RKO (cell line): ENCODE measurements at places on chromosomes 3 and 15.

GRCh38 chr3:159593927-159594605, 394.6 kb upstream of the IL12A start:
- DNase-seq = no peak

GRCh38 chr15:70214276-70214675, 116.6 kb upstream of the TLE3 start:
- DNase-seq = no peak

GRCh38 chr3:35594739-35595138, 44.6 kb upstream of the ARPP21 start:
- no peak for DNase-seq

- no peak for DNase-seq
These were observed 413.7 kb upstream of the TBL1XR1 start for GRCh38 chr3:177610686-177611633.

DNA sequence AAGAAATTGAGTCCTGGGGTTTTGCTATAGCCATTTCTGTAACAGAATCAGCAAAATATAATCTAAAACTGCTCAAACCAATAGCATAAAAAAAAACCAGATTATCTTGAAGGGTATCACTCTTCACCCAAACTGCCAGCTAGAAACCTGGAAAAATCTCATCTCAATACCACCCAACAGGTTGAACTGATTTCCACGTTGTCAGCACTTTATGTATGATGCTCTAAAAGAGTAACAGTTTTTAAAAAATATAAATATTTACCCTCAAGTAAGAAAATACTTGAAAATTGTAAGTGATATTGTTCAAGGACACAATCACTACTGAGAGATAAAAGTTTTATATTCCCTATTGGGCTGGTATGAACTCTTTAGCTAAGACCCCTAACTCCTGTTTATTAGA, 451.3 kb downstream of the EPHA3 start:
- no peak for DNase-seq

GRCh38 chr3:98038876-98039275, 3.8 kb upstream of the GABRR3 start:
- no peak for DNase-seq

- peak; percentile 86 for DNase-seq
These were observed 56.0 kb downstream of the ZMAT3 start for GRCh38 chr3:179015551-179016020.

DNA sequence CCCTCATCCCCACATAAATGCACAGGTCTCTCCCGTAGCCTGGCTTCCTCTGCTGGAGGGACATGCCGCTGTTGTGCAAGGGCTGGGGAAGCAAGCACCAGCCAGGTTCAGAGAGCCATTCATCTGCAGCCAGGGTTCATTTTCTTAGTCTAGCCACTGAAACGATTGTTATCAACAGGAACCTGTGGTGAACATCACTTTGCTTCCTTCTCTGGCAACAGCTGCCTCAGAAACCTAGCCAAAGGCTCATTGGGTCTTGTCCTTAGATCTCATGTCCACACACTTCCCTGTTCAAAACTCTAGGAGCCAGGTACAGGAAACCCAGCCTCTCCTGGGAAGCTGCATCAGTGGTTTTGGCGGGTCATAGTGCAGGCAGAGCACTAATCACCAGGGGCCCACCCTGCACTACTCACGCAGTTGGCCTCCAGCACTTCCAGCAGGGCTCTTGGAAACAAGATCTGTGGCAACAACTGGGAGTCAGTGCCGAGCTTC, 47.0 kb downstream of the OXNAD1 start:
- DNase-seq = no peak

DNA sequence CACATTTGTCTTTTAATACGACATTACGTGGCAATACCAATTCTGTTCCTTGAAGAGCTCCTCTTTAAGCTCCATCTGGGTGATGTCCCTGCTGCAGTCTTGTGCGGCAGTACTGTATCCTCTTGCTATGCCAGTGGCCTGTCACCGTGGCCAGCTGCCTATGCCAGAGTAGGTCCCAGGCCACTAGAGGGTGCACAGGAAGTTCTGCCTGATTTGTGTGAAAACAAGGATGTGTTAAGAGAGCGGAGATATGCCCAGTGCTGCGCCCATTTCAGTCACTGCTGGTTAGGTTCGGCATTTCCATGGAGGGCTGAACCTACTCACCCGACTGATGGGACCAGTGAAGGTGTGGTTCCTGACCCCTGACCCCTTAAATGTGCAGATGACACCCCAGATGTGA, 25.2 kb downstream of the NIPA1 start:
- no peak for DNase-seq

DNA sequence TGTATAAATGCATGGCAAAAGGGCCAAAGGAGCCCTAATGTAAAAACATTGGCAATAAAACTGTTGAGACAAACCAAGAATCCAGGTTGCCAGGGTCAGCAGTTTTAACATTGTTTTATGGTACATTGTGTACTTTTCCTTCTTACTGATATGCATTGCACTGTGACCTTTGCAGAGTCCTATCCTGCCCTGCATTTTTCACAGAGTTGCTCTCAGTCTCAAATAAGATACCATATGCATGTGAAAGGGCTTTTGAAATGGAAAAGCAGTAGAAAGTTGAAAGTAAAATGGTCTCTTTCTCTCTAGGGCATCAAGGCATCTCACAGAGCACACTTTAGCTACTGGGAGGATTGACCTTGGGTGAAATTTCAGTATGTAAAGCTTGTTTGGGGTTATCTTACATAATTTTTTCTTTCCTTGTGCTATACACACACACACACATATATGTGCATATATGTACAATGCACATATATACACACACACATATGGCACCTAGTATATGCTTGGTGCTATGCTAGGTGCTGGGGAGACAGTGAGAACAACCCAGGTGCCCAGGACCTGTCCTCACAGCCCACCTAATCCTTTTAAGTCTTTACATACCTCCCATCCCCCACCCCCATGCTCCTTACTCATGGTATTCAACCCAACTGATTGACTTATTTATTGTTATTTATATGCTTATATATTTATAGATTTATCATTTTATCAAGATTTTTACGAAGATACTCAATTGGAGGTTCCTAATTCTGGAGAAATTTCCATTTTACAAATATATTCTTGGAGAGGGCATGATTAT, 1.2 kb upstream of the PPP2R3A start:
- DNase-seq = no peak

GRCh38 chr3:112020674-112021085, 13.9 kb upstream of the TMPRSS7 start:
- DNase-seq = no peak

DNA sequence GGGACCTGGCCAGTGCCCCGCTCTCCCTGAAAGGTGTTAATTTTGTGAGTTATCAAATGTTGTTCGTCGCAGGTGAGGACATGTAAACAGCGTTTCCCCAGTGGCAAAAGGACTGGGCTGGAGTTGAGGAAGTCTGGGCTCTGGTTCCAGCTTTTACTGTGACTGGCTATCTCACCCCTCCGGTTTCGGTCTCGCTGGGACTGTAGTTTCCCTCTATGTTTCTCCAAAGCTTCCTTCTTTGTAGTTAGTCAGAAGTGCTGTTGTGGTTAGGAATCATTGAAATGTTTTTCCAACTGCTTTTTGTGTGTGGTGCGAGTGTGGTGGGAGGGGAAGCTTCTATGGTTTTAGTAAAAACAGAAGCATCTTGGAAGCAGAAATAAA, 990 bp upstream of the CLDN1 start:
- DNase-seq = no peak

DNA sequence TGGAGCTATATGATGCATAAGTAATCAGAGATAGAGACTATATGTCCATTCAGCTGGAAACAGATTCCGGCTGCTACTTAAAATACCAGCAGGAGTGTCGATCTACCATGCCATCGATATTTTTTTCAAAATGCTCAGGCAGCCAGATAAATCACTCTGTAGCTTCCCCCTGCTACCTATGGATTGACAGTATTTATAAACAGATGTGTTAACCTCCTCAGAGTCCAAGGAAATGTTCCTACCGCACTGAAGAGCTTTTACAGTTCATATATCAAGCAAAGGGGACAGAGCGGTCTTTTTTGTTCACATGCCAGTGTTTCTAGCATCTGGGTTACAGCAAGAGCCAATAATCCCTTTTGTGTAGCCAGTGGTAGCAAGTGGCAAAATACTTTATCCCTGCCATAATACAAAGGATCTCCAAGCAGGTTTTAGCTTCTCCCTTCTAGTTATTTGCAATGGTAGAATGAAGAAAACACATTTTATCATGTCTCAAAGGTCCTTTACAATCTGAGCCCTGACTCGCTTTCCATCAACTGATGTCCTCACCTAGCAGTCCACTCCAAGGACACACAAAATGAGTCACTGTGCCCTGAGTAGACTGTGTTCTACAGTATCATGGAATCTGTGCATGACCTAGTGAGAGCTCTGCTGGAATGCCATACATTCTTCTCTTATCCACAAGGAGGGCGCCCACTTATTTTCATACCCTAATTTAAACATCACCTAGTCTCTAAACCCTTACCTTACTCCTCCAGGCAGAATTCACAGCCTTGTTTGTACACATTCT, 507.0 kb downstream of the TBL1XR1 start:
- DNase-seq = no peak

DNA sequence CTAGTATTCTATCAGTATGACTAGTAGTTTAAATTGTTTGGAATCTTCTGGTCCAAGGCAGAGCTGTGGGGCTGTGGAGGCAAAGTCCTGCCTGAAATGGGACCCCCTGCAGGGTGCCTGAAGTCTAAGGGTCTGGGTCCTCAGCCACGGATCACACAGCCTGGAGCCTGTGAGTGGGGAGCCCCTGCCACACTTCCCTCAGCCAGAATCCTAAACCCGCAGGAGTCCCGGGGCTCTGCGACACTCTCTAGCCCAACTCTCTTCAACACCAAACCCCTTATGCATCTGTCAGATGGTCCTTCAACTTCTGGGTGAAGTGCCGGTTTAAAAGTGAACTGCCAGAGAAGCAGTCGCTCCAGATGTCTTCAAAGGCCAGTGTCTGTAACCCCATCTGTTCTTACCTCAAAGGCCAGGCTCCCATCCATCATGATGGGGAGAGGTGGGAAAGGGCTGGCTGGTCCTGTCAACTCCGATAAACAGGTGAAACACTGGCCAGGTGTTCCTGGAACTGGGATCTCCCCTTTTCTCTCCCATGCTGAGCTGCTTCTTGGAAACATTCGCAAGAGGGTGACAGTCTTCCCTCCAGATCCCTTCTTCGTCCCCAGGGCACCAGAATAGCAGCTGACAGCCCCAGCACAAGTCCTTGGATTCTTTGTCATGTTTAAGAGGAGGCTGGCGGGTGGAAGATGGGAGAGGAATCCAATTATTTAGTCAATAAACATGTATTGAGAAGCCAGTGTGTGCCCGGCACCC, 45.6 kb downstream of the CPN2 start:
- DNase-seq = no peak

DNA sequence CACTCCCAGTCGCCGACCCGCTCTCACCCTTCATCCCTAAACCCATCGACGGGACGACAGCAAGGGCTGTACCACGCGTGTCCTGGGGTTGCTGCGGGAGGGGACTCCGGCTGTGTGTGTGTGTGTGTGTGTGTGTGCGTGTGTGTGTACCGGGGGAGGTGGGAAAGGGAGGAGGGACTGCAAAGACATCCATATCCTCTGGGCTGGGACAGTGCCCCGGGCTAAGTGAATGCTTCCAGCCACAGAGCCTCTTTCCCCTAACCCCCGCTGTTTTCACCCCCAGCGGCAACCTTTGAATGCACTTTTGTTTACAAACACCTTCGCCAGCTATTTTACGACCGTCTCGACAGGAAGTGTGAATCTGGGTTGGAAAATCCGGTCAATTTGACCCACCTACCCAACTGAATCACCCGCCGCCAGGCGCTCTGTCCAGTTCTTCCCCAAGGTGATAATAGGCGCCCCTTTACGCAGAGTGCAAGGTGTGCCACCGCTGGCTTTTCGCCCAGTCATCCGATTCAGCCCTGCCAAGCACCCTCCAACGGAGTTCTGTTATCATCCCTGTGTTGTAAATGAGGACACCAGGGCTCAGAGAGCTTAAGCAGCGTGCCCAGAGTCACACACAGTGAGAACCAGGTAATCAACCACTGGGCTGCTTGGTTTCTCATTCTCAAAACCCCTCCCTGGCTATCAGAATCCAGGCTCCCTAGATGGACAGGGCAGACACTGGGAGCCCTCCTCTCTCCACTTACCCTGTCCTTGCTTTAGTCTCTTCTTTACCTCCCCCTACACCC, 739 bp upstream of the AMOTL2 start:
- DNase-seq = peak; percentile 40

GRCh38 chr15:52208306-52208946, 17.2 kb upstream of the GNB5 start:
- DNase-seq = peak; percentile 66

- DNase-seq = peak; percentile 35
These were observed 112.8 kb upstream of the ICE2 start for GRCh38 chr15:60591496-60592370.

- no peak for DNase-seq
These were observed 214.4 kb upstream of the NR2E3 start for GRCh38 chr15:71595846-71596553.

DNA sequence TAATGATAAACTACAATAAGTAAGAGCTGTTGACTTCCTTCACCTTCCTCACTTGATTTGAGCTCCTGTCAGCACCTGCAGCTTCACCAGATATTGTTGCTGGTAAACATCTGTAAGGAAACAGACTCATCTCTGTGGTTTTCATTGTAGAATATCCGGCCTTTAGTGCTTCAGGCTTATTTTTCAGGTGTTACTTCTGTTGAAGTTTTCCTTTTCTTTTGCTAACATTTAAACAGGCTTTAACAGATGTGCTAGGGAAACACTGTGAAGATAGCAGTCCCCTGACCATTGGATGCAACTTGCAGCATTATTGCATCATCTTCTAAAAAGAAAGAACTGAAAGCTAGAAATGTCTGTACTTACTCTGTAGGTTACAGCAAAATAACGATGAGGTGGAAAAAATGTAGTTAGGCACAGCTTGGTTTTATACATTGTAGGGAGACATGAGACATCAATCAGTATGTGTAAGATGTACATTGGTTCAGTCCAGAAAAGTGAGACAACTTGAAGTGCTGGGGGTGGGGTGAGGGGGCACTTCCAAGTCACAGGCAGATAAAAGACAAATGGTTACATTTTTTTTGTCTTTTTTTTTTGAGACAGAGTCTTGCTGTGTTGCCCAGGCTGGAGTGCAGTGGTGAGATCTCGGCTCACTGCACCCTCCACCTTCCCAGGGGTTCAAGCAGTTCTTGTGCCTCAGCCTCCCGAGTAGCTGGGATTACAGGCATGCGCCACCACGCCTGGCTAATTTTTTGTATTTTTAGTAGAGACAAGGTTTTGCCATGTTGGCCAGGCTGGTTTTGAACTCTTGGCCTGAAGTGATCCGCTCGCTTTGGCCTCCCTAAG, 10.2 kb downstream of the EDEM1 start:
- DNase-seq = no peak

GRCh38 chr3:134651347-134652041, 672 bp upstream of the KY start:
- no peak for DNase-seq

DNA sequence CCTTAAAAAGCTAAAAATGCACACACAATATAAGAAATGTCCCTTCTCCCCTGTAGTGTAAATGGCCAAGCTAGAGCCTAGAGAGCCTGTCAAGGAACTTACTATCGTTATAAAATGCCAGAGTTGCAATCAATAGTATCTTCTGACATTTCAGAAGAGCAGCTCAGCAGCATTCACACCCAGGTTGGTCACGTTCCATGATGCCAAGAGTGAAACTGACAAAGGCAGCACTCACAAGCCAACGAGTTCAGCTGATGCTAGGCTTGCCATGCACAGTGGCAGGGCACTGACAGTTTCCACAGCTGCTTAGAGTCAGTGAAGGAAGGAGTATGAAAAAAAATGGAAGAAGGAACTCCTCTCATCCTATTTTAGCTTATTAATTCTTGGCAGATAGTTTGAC, 331.4 kb upstream of the CCDC54 start:
- DNase-seq = no peak

- DNase-seq = peak; percentile 94
These were observed 23.4 kb downstream of the WHAMM start for GRCh38 chr15:82832601-82833361.
